ENCODE measurements at places on chromosomes 5 and 9. TPM values are rescaled to one million over a fixed set of nuclear protein-coding genes. Genes with fewer than 3 reads are reported as not detected.

The PCAT7 gene
- 1.4 TPM for total RNA-seq

The SPOCK1 gene
- total RNA-seq, result 22.4 TPM

The CTXN3 gene
- not detected for total RNA-seq

The PCDHGA10 gene
- 0.14 TPM for total RNA-seq

The PLPPR1 gene
- total RNA-seq, result not detected

- no peak for DNase-seq
Observed at GRCh38 chr5:175347931-175348330, 96.1 kb downstream of the DRD1 start.

DNA sequence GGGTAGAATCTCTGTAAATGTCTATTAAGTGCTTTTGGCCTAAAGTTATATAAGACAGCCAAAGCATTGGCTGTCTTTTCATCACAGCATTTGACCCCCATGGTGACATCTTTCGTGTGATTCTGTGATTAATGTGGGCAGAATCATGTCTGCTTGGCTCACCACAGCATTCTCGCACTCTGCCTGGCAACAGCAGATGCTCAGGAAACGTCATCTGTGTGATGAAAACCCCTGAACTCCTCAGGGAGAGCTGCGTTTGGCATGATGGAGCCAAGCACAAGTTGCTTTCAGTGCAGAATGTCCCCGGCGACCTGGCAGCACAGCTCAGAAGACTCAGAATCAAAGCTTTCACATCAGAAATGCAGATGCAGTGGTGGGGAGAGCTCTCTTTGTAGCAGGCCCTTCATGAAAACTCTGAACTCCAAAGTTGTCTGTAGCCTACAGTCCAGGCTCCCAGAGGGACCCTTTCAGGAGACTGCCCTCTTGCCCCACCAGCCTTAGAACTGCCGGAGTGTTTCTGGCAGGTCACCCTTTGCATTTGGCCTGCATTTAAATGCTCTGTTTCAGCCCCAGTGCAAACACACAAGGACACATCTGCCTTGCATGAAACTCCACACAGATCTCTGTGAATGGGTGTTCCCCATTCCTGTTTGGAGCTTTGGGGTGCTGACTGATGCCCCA is 155.6 kb upstream of the PANK3 start:
- DNase-seq, result no peak

- peak; percentile 13 for DNase-seq
Observed at GRCh38 chr5:109739741-109740728, 50.3 kb downstream of the MAN2A1 start.

- DNase-seq, result no peak
Observed at GRCh38 chr9:92170848-92171247, 55.6 kb upstream of the SPTLC1 start.

DNA sequence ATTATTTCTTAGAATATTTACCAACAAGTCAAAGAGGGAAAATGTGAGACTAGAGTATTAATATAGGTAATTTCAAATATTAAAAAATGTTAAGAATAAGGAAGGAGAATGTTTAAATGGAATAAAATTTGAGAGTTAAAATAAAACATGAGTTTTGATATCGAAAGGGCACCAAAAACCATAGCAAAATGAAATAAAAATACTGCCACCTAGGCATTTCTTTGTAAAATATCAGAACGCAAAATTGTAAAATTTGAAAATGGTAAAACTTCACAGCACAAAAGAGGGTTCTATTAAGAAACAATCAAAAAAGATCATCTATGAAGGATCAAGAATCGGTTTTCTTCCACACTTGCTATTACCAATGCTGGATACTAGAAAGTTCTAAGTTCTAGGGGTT is 418.3 kb downstream of the TAF11L14 start:
- DNase-seq, result no peak

DNA sequence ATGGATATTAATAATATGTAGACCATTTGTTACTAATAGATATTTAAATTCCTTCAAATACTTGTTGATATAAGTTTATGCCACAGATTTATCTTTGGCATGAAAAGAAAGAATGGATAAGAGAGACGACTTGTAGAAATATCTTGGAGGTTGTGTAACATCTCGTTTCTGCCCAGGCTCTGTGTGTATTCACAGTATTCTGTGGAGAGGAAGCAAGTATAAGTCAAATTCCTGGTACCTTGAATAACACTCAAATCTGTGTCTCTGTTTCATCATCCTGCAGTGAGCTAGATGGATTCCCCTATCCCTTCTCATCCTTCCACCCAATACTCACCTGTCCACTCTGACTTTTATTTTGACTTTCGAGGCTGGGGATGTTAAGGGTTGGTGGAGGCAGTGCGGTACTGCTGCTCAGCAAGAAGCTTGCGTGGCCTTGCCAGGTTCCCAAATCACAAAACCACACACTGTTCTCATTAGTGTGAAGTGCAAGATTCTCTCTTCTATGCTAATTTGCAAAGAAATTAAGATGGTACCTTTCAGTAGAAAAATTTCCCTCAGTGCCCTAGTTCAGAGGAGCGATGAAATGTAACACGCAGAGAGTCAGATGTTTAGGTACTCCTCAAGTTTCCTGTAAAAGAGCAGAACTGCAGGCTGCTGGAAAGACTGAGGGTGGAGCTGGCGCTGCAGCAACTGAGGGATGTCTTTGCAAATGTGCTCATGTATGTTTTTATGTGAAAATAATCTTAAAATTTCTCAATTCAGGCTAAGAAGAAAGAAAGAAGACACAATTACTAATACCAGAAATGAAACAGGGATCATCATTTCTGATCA is 42.6 kb upstream of the ANKRD18A start:
- DNase-seq, result peak; percentile 12

DNA sequence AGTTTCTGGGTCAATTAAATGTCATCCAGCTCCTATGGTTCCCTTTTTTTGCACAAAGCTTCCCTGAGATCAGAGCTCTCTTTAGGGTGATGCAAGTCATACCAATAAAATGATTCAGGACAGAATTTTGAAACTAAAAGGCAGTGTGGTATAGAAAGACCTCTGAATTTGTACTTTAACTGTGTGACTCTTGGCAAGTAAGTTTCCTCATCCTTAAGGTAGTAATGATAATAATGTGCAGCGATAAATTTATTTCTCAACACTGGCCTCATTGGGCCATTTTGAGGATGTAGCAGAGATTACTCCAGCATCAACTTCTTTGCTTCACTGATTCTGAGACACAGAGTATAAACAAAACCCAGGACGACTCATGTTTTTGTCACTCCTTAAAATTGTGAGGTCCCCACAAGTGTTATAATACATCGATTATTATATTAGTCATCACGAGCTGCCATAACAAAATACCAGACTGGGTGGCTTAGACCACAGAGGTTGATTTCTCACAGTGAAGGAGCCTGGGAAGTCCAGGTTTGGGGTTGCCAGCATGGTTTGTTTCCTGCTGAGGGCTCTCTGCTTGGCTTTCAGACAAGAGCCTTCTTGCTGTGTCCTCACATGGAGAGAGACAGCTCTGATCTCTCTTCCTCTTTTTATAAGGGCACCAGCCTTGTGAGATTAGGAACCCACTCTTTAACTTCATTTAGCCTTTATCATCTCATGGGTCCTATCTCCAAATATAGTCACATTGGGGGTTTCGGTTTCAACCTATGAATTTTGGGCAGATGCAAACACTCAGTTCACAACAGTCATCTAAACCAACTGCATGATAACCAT is 293.0 kb downstream of the ZNF608 start:
- peak; percentile 76 for DNase-seq

DNA sequence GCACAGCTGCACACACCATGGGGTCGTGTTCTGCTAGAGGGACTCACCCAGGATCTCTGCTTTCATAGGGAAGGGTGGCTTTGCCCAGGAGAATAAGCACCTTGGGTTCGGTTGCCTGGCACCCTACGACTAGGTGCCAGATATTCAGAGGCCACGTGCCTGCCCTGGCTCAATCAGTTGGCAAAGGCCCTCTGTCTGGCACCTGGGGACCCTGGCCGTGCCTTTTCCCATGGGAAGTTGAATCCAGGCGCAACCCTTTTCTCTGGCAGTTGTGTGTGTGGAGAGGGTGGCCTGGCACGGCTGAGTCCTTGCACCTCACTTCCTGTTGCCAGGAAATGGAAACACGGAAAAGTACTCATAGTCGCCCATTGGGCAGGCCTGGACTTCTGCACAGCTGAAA is 10.2 kb upstream of the ANKH start:
- DNase-seq, result no peak

DNA sequence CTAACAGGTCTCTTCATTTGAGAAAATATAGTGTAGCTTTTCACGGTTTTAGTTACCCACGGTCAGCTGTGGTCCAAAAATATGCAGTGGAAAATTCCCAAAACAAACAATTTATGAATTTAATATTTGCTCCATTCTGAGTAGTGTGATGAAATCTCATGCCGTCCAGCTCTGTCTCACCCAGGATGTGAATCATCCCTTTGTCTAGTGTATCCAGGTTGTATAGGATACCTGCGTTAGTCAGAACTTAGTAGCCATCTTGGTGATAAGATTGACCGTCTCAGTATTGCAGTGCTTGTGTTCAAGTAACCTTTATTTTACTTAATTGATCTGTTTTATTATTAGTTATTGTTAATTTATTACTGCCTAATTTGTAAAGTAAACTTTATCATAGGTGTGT is 41.1 kb downstream of the NDUFS4 start:
- no peak for DNase-seq

- no peak for DNase-seq
Observed at GRCh38 chr5:67813877-67814539, 401.5 kb upstream of the PIK3R1 start.

GRCh38 chr9:93594041-93594756 is 17.8 kb downstream of the PHF2 start:
- no peak for DNase-seq

DNA sequence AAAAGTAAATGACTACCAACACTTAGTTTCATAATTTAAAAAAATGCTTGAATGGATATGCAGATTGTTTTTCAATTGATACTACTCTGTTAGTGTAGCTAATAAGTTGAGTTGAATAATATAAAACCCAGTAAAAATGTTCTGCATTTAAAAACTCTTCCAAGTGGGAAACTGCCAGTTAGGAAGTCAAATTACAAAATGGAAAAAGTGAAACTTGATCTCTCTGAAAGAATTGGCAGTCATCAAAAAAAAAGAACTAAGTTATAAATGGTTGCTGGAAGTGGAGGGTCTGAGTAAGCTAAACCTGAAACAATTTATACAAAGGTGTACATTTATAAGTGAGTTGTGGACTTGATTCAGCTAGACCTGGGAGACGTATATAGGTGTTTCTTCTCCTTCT is 52.4 kb downstream of the VCAN start:
- DNase-seq, result no peak

GRCh38 chr9:27090711-27091110 is 18.3 kb upstream of the TEK start:
- no peak for DNase-seq

- DNase-seq, result no peak
Observed at GRCh38 chr5:157930710-157931109, 71.8 kb upstream of the CLINT1 start.

GRCh38 chr9:135299651-135300345 is 179.8 kb upstream of the PPP1R26 start:
- no peak for DNase-seq
